Progenitor cell of endocrine pancreas (in vitro differentiated cells): ENCODE measurements at places on chromosomes 7 and 10. TPM values are rescaled to one million over a fixed set of nuclear protein-coding genes. Genes with fewer than 3 reads are reported as not detected.

- H3K4me1 ChIP-seq = no peaks in the 10 kb centered on the region
- H3K36me3 ChIP-seq = no peaks in the 10 kb centered on the region
- no peaks in the 10 kb centered on the region for H3K27me3 ChIP-seq
- H3K27ac ChIP-seq = no peak overlapping the region
- DNase-seq = no peak
Observed at GRCh38 chr7:95687759-95688343, 84.5 kb upstream of the DYNC1I1 start.

Gene PDCD4
- total RNA-seq = 152 and 172 TPM in 2 replicates

- DNase-seq = no peak
- H3K27ac ChIP-seq = no peak overlapping the region
- H3K27me3 ChIP-seq = peaks cover 7% of the 10 kb centered on the region
Observed at GRCh38 chr7:114409750-114410149, 4.9 kb upstream of the FOXP2 start.

Gene FGFR2
- 146 and 149 TPM in 2 replicates for total RNA-seq

Gene IFIT5
- 6.0 and 6.2 TPM in 2 replicates for total RNA-seq

Gene PFKFB3
- total RNA-seq = 63.9 and 64.5 TPM in 2 replicates

Gene ITIH5
- total RNA-seq = 1.5 and 2.3 TPM in 2 replicates

DNA sequence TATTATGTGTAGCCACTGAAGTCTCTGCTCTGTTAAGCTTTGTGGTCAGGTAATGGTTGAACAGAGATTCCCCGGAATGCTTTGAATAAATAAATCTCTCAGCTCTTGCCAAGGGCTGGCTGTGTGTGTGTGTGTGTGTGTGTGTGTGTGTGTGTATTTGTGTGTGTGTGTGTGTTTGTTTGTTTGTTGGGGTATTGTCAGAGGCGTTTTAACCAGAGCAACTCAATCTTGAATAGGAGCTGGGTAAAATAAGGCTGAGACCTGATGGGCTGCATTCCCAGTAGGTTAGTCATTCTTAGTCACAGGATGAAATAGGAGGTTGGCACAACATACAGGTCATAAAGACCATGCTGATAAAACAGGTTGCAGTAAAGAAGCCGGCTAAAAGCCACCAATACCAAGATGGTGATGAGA, 256.2 kb upstream of the CACNA2D1 start:
- no peak overlapping the region for H3K4me3 ChIP-seq
- H3K4me1 ChIP-seq = no peaks in the 10 kb centered on the region

- H3K27me3 ChIP-seq = no peaks in the 10 kb centered on the region
- no peak overlapping the region for H3K27ac ChIP-seq
- H3K4me1 ChIP-seq = no peaks in the 10 kb centered on the region
- no peaks in the 10 kb centered on the region for H3K36me3 ChIP-seq
- no peak for DNase-seq
Observed at GRCh38 chr7:4824120-4824775, 37.6 kb downstream of the PAPOLB start.

GRCh38 chr10:12241810-12242529, 46.0 kb downstream of the CDC123 start:
- H3K27me3 ChIP-seq = no peaks in the 10 kb centered on the region
- H3K4me3 ChIP-seq = no peak overlapping the region
